ENCODE measurements at places on chromosomes 12 and 14. TPM values are rescaled to one million over a fixed set of nuclear protein-coding genes. Genes with fewer than 3 reads are reported as not detected.

- no peak for DNase-seq
Observed at GRCh38 chr14:37594971-37595808, at the start of the genes FOXA1 and TTC6. Gene FOXA1 (minus strand): TSS chr14:37595249. CDS start chr14:37594972, 277 bp downstream. Gene TTC6 (plus strand): TSS chr14:37595629. CDS start chr14:37622065, 26,436 bp downstream.

- peak; percentile 70 for DNase-seq
Observed at GRCh38 chr12:916240-916639, 33.3 kb downstream of the RAD52 start.

Gene LRTM2
- total RNA-seq: 0.16 TPM

DNA sequence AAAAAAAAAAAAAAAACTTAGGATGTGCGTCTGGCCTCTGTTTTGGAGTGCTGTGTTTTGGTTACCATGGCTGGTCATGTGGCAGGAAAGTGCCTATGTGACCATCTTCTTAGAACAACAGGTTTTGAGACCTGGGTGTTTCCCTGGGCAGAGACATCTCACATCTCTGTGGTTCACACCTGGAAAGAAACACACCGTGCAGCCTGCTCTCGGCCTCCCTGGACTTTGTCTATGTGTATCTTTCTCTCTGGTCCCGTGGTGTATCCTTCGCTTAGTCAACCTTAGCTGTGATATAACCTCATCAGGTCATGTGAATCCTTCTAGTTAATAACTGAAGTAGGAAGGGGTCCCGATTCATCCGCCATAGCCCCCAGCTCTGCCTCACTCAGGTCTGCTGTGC, 22.6 kb downstream of the ACADS start:
- no peak for DNase-seq

Gene KCNA5
- not detected for total RNA-seq

Gene KLHL33
- not detected for total RNA-seq

Gene ARHGEF40
- not detected for total RNA-seq

GRCh38 chr12:10395390-10395998, 5.7 kb upstream of the KLRK1 start:
- DNase-seq: no peak

DNA sequence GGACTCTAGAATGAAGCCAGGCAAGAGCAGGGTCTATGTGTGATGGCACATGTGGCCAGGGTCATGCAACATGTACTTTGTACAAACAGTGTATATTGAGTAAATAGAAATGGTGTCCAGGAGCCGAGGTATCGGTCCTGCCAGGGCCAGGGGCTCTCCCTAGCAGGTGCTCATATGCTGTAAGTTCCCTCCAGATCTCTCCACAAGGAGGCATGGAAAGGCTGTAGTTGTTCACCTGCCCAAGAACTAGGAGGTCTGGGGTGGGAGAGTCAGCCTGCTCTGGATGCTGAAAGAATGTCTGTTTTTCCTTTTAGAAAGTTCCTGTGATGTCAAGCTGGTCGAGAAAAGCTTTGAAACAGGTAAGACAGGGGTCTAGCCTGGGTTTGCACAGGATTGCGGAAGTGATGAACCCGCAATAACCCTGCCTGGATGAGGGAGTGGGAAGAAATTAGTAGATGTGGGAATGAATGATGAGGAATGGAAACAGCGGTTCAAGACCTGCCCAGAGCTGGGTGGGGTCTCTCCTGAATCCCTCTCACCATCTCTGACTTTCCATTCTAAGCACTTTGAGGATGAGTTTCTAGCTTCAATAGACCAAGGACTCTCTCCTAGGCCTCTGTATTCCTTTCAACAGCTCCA, 39.6 kb downstream of the DAD1 start:
- no peak for DNase-seq

Gene ETFBKMT
- total RNA-seq: 0.52 TPM

DNA sequence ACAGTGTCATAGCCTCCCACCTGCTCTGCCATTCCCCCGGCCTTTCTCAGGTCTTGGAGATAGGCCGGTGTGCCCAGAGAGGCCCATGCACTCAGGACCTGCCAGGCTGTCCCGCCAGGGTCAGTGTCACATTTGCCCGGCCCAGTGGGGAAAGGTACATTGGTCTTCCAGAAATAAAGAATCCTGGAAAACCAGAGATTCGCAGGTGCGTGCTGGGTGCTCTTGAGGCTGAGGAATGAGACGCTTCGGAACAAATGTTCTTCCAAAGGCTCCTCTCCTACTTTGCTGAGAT, 205.8 kb upstream of the RTL1 start:
- DNase-seq: no peak

GRCh38 chr12:52207895-52208294, 16.1 kb upstream of the KRT80 start:
- no peak for DNase-seq

GRCh38 chr12:77494296-77494695, 336.4 kb upstream of the NAV3 start:
- DNase-seq: no peak

DNA sequence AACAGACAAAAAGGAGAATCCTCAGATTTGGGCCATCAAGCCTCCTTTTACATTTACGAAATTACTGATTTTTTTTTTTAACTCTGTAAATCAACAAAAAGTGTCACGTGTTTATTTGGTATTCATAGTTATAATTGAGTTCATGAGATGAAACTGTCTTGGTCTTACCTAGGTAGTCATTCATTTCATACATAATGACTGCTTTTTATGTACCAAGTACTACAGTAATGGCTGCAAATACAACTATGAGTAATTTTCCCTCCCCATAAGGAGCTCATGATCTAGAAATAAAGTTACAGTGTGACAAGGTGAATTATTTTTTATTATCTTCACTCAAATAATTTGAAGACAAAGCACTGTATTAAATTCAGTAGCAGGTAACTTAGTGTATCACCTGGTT, 6.4 kb upstream of the TBK1 start:
- no peak for DNase-seq
